ENCODE measurements at places on chromosomes 7 and 10.
A peak's percentile ranks its signal among the peaks of the same experiment; 100 is the strongest.

DNA sequence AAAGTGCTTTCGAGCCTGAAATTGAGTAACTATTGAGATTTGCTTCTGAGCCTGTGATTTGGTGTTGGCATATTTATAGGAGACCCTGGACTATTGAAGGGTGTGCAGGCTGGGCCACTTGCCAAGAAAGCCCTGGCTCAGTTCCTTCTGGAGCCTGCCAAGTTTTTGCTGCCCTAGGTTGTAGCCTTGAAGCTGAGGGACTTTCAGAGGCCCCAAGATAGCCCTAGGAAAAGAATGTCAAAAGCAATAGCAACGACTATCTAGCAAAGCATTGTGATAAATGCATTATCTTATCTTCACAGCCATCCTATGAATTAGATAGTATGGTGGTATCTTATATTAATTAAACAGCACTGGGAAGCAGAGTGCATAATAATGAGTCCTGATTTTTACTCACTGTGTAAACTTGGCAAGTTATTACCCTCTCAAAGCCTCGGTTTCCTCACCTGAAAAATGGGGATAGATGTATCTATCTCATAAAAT lies 473.7 kb upstream of the PODXL start:
- DNase-seq = no peak

GRCh38 chr10:1754506-1755153 lies 17.3 kb upstream of the ADARB2 start:
- DNase-seq = no peak

- no peak for DNase-seq
These were observed 4.5 kb upstream of the EMX2 start for GRCh38 chr10:117537904-117538524.

DNA sequence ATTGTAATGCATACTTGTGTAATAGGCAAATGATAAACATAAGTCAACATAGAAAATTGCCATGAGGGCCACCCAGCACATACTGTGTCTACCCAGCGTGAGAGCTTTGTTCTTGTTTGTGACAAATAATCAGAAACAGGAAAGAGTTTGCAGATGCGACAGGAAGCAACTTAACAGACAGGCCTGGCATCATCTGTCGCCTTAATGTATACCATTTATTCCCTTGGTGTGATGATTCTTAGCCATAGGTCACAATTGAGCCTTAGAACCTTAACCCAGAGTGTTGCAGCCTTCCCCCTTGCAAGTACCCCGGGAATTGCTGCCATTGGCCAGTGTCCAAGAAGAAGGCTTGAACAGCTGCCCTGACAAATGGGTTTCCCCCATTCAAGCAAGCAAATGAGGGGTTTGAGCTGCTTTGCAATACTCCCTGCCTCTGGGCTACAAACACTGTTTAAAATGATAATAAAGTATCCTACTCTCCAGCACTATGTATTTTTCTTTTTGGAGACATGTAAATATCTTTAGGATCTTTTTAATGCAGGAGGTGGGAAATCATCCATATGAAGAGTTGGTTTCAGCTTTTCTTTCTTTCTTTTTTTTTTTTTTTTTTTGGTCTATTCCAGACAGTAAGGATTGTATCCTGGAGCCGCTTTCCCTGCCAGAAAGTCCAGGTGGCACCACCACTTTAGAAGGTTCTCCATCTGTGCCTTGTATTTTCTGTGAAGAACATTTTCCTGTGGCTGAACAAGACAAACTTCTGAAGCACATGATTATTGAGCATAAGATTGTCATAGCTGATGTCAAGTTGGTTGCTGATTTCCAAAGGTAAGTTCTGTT lies 80.0 kb downstream of the ZNF277 start:
- DNase-seq = no peak

GRCh38 chr7:135678612-135679575 lies 16.6 kb downstream of the STMP1 start:
- DNase-seq = no peak

DNA sequence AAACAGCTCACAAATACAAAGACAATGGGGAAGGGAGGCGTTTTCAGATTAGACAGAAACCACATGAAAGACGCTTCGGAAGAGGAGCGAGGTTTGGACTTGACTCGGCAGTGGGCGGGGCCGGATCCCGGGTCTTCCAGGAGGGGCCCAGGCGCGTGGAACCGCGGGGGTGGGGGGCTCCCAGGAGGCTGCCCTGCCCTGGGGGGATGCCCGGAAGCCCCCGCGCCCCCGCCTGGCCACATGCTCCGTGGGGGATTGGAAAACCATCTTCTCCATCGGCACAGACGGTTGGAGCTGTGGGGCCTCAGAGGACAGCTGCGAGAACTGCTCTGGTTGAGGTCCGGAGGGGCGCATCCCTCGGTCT lies 186.0 kb upstream of the SHH start:
- no peak for DNase-seq

- DNase-seq = no peak
These were observed 18.8 kb upstream of the DPYSL4 start for GRCh38 chr10:132167976-132168375.

DNA sequence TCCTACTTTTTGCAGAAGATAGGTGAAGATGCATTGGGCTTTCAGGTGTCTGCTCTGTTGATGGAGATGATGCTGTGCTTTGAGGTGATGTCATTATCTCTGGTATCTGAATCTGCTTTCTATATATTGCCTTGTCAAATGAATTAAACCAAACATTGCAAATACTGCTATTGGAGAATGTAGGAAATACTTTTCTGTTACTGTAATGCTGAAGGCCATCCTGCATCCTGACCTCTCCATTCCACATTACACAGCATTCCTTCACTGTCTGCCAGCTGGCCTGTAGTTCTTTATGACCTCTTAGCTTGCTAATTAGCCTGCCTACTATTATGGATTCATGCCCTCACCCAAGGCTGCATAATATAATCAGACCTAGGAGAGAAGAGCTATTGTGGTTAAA lies 73.2 kb downstream of the VCL start:
- DNase-seq = no peak

DNA sequence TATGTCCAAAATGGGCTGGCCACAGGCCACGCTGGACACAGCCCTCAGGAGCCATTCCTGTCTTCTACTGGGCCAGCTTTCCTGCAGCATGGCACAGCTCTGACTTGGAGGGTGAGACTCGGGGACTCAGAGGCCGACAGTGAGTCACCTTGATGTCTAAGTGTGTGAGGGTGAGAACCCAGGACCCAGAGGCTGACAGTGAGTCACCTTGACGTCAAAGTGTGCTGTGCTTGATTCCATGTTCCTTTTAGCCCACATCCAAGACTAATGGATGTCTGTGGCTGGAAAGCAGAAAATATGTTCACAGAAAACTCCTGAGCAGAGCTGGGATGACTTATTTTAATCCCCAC lies 6.0 kb upstream of the FAM170B start:
- peak; percentile 63 for DNase-seq

DNA sequence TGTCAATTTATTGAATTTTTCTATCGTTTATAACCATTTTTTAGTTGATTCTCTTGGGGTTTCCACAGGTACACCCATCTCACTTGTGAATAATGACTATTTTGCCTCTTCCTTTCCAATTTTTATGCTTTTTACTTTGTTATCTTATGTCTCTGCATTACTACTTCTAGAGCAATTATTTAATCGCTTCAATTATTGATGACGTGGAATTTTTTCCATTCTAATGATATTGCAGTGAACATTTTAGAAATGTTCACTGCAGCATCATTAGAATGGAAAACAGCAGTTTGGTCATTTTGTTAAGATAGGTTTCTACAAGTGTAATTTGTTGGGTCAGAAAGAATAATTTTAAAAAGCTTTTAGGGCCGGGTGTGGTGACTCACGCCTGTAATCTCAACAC lies 27.1 kb downstream of the FZD1 start:
- no peak for DNase-seq

GRCh38 chr10:133072196-133072595 lies 15.5 kb upstream of the ADGRA1 start:
- no peak for DNase-seq

DNA sequence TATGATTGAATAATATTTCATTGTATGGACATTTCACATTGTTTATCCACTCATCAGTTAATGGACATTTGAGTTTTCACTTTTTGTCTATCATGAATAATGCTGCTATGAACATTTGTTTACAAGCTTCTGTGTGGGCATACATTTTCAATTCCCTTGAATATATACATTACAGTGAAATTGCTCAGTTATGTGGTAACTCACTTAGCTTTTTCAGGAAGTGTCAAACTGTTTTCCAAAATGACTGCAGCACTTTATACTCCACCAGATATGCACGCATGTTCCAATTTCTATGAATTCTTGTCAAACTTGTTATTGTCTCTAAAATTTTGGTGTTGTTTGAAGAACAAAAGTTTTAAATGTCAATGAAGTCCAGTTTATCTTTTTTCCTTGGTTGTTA lies 401.2 kb downstream of the THSD7A start:
- DNase-seq = no peak

DNA sequence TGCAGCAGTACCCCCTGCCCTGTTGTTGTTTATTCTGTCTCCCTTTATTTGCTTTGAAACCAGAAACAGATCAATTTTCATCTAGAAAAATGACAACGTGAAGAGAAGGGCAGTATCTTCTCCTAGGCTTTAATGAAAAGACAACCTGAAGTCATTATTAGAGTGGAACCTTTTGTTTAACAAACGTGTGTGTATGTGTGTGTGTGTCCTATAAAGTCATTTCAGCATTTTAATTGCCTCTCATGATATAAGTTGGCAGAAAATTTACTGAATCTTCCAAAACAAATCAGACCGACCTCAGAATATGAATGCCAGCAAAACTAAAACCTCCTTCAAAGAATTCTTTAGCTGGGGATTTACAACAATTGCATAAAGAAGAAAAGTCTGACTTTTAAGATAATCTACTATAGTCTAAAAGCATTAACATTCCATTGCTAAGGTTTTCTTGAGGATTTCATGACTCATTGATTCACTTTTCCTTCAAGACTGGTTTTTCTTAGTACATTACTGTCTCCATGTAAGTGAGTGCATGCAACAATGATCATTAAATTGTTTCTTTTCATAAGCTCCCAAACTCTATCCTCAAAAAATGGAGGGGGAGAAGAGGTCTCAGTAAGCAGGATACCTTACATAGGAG lies 3.2 kb downstream of the GLI3 start:
- no peak for DNase-seq

GRCh38 chr7:10120936-10121335 lies 852.7 kb upstream of the PHF14 start:
- no peak for DNase-seq

DNA sequence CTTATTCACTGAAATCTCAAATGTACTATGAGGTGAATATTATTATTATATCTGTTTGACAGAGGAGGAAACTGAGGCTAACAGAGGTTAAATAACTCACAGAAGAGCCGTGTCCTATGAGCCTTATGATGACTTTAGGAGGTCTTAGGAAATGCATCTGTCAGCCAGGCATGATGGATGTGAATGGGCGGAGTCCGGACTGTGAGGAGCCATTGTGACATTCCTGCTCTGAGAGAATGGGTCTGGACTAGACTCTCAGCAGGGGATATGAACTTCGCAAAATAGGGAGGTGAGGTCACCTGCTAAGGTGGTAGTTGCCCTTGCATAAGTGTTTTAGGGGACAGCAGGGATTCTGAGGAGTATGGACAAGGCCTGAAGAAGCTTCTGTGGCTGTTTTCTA lies 153.6 kb downstream of the TMEM178B start:
- no peak for DNase-seq

DNA sequence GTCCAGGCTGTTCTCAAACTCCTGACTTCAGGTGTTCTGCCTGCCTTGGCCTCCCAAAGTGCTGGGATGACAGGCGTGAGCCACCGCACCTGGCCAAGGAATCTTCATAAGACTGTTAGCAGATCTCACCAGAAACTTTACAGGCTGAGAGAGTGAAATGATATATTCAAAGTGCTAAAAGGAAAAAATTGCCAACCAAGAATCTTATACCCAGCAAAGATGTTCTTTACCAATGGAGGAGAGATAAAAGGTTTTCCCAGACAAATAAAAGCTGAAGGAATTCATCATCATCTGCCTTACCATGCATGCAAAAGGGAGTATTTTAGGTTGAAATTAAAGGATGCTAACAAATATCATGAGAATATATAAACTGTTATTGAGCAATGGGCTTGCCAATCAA lies 23.6 kb downstream of the GIMAP7 start:
- no peak for DNase-seq

- no peak for DNase-seq
These were observed 236.0 kb downstream of the MAGI2 start for GRCh38 chr7:79217468-79217867.

- no peak for DNase-seq
These were observed 154.7 kb downstream of the NEURL1 start for GRCh38 chr10:103648251-103648635.

- DNase-seq = no peak
These were observed 15.0 kb upstream of the ENO4 start for GRCh38 chr10:116833986-116834985.

GRCh38 chr10:97499561-97500296 lies 1.0 kb downstream of the UBTD1 start:
- peak; percentile 51 for DNase-seq

DNA sequence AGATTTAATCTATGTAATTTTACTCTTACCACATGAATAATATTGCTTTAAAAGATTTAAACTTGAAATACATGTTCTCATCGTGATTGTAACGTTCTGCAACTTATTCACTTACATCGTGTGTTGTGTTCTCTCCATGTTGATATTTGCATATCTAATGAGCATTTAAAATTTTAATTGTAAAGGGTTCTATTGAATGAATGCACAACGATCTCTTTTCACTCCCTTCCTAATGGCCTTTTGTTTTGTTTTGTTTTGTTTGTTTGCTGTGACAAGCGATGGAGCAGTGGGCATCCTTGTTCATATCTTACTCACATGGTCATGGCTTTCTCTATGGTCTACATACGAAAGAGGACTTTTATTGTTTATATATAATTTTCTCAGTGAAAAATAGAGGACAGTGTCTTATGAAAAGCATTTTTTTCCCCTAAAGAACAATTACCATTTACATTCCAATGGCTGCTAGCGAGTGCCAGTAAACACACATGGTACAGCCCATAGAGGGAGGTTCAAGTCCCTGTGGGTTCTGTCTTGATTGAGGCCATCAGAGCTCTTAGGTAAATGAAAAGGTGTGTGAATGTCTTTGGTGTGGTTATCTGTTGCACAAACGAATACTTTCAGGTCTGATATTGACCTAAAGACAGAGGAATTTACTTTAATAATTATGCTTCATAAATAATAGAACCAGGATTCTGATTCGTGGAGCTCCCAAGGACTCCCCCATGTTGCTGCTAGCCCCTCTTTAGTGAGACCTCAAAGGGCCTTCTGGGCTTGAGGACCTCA lies 32.4 kb downstream of the BTBD16 start:
- no peak for DNase-seq

GRCh38 chr7:73521636-73522104 lies 423 bp downstream of the BAZ1B start:
- no peak for DNase-seq

DNA sequence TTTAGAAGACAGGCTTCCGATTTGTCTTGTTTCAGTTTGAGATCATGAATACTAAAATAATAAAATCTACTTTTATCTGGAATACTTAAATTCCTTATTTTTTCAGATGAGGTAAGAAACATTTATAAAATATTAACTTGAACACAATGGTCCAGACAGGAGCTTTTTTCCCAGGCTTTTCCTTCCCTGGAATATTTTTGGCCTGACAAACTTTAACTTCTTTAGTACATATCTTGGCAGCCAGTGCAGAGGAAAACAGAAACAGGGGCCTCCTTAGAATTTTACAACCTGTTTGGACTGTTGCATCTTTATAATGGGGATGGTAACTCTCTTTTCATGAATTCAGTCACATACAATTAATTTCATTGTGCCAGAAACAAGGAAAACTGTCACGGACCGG lies 41.4 kb downstream of the NRP1 start:
- no peak for DNase-seq

Measured in T1000 (cell line).